ENCODE measurements at places on chromosomes 2 and 18.

GRCh38 chr2:12304564-12305171 is 412.1 kb upstream of the TRIB2 start:
- DNase-seq: no peak

DNA sequence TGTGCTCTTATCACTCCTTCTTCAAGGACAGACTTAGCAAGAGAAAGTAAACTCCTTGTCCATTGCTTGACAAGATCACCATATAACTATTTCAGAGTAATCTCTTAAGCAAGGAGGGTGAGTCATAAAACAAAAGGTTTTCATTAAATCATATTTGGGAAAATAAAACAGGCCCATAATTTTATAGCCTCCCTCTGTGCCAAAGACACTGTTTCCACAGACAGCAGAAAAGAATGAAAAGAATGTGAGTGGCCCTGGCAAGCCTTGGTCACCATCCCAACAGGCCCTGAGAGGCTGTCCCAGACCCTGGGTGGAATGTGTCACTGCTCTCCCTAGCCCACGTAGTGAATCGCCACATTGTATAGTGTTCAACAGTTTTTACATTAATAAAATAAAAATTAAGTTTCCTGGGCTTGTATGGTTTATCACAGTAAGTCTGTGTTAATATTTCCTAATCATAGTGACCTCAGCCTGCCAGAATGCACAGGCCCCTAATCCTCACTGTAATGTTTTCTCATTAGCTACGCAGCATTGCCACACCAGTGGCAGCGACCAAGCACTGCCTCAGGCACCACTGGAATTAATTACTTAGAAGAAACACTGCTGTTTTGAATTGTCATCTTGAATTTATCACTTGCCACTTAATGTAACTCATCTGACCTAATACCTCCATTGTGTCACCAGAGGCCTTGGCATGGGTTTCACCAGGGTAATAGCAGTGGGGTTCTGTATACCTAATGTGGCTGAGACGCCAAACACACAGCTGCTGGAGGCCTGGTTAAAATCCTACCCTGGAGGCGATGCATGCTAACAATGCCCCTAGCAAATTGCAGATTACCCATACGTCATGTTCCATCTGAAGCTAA is 401.9 kb downstream of the LNPK start:
- no peak for DNase-seq

DNA sequence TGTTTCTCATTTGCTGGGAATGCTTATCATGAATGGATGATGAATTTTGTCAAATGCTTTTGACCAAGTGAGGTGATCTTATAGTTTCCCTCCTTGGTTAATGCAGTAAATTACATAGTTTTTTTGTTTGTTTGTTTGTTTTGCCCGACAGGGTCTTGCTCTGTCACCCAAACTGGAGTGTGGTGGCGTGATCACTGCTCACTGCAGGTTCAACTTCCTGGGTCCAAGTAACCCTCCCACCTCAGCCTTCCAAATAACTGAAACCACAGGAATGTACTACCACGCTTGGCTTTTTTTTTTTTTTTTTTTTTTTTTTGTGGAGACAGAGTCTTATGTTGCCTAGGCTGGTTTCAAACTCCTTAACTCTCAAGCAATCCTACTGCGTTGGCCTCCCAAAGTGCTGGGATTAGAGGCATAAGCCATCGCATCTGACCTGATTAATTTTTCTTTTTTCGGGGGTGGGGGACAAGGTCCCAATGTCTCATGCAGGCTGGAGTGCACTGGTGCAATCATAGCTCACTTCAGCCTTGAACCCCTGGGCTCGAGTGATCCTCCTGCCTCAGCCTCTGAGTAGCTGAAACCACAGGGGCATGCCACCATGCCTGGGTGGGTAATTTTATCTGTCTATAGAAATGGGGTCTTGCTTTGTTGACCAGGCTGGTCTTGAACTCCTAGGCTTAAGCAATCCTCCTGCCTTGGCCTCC is 48.6 kb downstream of the SMAD2 start:
- DNase-seq: no peak

DNA sequence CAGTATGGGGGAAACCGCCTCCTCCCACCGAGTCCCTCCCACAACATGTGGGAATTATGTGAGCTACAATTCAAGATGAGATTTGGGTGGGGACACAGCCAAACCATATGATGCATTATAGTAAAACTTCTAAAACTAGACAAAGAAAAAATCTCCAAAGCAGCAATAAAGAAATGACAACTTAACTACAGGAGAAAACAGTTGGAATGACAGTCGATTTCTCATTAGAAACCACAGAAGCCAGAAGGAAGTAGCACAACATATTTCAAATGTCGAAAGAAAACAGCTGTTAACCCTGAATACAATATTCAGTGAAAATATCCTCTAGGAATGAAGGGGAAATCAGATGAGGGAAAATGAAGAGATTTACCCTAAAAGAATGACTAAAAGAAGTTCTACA is 53.5 kb upstream of the TCF4 start:
- no peak for DNase-seq

DNA sequence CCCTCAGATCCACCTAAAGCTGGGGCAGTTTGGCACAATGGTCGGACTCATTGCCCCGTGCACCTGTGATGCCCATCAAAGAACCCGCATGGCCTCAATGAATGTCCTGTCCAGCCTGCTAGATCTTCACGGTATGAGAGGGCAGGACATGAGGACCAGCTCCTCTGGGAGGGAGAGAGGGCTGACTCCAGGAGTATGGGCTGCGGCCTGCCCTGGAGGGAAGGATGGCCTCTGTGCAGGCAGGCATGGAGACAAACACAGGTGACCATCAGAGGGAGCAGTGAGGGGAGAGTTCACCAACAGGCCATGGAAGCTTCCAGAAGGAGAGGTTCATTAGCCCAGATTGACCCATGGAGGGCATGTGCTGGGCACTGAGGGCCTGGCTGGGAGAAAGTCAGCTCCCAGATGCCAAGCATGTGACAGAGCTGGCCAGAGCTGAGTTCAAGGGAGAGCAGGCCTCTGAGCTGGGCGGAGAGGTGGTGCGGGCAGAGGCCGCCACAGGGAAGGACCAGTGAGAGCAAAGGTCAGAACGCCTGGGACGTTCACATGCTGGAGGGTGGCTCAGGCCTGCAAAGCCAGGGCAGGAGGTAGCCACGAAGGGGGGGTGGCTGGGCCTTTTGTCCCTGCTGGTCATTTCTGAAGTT is 36.2 kb downstream of the HJURP start:
- DNase-seq: no peak

- no peak for DNase-seq
Observed at GRCh38 chr2:88239781-88240180, 69.6 kb downstream of the THNSL2 start.

- DNase-seq: no peak
Observed at GRCh38 chr2:143347271-143347695, 218.1 kb downstream of the ARHGAP15 start.

GRCh38 chr2:29990129-29990528 is 68.7 kb upstream of the ALK start:
- DNase-seq: no peak

All from progenitor cell of endocrine pancreas (in vitro differentiated cells).